Aortic smooth muscle cell (primary cell): ENCODE measurements at places on chromosomes 5 and 9. TPM values are rescaled to one million over a fixed set of nuclear protein-coding genes. Genes with fewer than 3 reads are reported as not detected.

LHFPL2 gene
- total RNA-seq, result 60.8 and 90.5 TPM in 2 replicates

BNC2 gene
- total RNA-seq, result 11.9 and 12.3 TPM in 2 replicates

MSMP gene
- total RNA-seq, result 0.31 and 1.6 TPM in 2 replicates

DPYSL3 gene
- total RNA-seq, result 108 and 118 TPM in 2 replicates

BNIP1 gene
- total RNA-seq, result 17.1 and 17.4 TPM in 2 replicates

PCDHA10 gene
- total RNA-seq, result under 0.01 and 0.06 TPM in 2 replicates

PCDHA2 gene
- total RNA-seq, result 0.06 TPM in 1 of 2 replicates, not detected in the other

C9orf153 gene
- total RNA-seq, result 0.25 and 0.26 TPM in 2 replicates

C9orf152 gene
- total RNA-seq, result not detected in 2 replicates

TLX3 gene
- not detected in 2 replicates for total RNA-seq
